ENCODE measurements at places on chromosomes 12 and 14. TPM values are rescaled to one million over a fixed set of nuclear protein-coding genes. Genes with fewer than 3 reads are reported as not detected.

Gene RHEBL1
- total RNA-seq, result 3.8 TPM

Gene ALDH1L2
- total RNA-seq, result 15.0 TPM

Gene GPR132
- total RNA-seq, result 1.9 TPM

Gene VRTN
- total RNA-seq, result not detected

Gene SERPINA3
- 33.9 TPM for total RNA-seq

Gene PDZRN4
- not detected for total RNA-seq

Gene SYCP3
- total RNA-seq, result not detected

Gene KRT78
- not detected for total RNA-seq

Gene PNP
- 98.0 TPM for total RNA-seq

Gene CRIP1
- 11.1 TPM for total RNA-seq

Gene RIPK3
- total RNA-seq, result 2.3 TPM

Gene SSPN
- total RNA-seq, result 1.7 TPM

Gene CPNE6
- total RNA-seq, result not detected

Gene MYF6
- not detected for total RNA-seq

Gene IAPP
- total RNA-seq, result not detected

Gene ACOT6
- total RNA-seq, result not detected

Gene IFNG-AS1
- total RNA-seq, result not detected

Gene ANG
- 0.14 TPM for total RNA-seq

Gene RSRC2
- total RNA-seq, result 33.9 TPM

Gene C12orf60
- total RNA-seq, result 4.9 TPM
